ENCODE measurements at places on chromosomes 6 and 20. TPM values are rescaled to one million over a fixed set of nuclear protein-coding genes. Genes with fewer than 3 reads are reported as not detected.

The SCP2D1 gene
- not detected for polyA plus RNA-seq

The ALDH8A1 gene
- 0.72 TPM for polyA plus RNA-seq

The TAAR6 gene
- polyA plus RNA-seq: not detected

The ZNF334 gene
- polyA plus RNA-seq: 12.6 TPM

The SLC22A16 gene
- not detected for polyA plus RNA-seq
